ENCODE measurements at places on chromosomes 16 and 17. TPM values are rescaled to one million over a fixed set of nuclear protein-coding genes. Genes with fewer than 3 reads are reported as not detected.

The CD68 gene
- 21.0 TPM for total RNA-seq

The ACSM5 gene
- total RNA-seq = not detected

The NMRAL1 gene
- 59.3 TPM for total RNA-seq

The HSPB9 gene
- not detected for total RNA-seq

The TP53TG3 gene
- total RNA-seq = not detected

The PPP1R1B gene
- 6.3 TPM for total RNA-seq

The GID4 gene
- total RNA-seq = 5.8 TPM

The SLC35B1 gene
- total RNA-seq = 36.2 TPM

The ABCC12 gene
- not detected for total RNA-seq

The CD2BP2 gene
- 31.2 TPM for total RNA-seq
